ENCODE measurements at places on chromosomes 7 and 10. TPM values are rescaled to one million over a fixed set of nuclear protein-coding genes. Genes with fewer than 3 reads are reported as not detected.

DNA sequence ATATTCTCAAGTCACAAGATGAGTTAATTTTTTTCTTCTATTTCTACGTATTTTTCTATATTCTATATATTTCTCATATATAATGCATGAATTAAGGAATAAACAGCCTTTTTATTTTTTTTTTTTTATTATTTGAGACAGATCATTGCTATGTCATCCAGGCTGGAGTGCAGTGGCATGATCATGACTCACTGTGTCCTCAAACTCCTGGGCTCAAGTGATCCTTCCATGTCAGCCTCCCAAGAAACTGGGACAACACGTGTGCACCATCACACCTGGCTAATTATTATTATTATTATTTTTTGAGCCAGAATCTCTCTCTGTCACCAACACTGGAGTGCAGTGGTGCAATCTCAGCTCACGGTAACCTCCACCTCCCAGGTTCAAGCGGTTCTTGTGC, 1.5 kb downstream of the CLDN12 start:
- ATAC-seq = no peak

DNA sequence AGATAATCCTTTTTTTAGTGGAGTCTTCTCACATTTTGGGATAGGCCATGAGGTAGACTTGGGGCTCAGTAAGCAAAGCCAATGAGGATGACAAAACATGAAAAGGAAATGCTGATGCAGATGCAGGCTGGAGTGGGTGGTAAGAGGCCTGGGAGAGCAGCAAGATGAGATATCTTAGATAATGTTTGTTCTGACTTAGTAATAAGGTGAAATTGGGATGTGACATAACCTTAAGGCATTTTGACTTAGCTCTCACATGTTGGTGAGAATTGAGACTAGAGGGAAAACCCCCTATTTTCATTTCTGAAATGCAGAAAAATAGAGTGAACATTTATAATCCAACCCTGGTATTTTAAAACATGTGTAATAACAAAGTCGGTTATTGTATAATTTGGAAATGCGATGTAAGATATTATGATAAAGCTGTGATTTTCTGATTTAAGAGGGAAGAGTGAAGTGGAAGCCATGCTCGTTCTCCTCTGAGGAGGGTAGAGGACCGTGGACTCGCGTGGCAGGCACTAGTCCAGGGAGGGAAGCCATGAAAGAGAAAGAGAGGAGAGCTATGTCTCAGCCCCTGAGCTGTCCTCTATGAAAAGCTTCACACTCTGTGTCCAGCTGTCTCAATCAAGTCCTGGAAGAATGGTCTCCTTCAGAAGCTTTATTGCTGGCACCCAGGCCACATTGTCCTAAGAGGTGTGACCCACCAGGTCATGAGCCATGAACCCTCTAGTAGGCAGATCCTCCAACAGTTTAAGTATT, 57.3 kb downstream of the ST7 start:
- ATAC-seq = peak; percentile 78

Gene SVOPL
- total RNA-seq = not detected

Gene SPDYE2
- total RNA-seq = not detected

Gene SUGCT
- 0.66 TPM for total RNA-seq

GRCh38 chr10:69810675-69811397, 9.1 kb downstream of the COL13A1 start:
- ATAC-seq = no peak

GRCh38 chr10:45557275-45557905, 115.2 kb downstream of the ZFAND4 start:
- peak; percentile 75 for ATAC-seq

All from activated T-helper 17 cell treated with anti-CD3 and anti-CD28 coated beads, Interleukin-2, amount 50 U/mL, for 72 hours (primary cell).